ENCODE measurements at places on chromosomes 16 and 17. TPM values are rescaled to one million over a fixed set of nuclear protein-coding genes. Genes with fewer than 3 reads are reported as not detected.

GRCh38 chr17:12729086-12729485 is 60.2 kb upstream of the ARHGAP44 start:
- no peak for DNase-seq

DNA sequence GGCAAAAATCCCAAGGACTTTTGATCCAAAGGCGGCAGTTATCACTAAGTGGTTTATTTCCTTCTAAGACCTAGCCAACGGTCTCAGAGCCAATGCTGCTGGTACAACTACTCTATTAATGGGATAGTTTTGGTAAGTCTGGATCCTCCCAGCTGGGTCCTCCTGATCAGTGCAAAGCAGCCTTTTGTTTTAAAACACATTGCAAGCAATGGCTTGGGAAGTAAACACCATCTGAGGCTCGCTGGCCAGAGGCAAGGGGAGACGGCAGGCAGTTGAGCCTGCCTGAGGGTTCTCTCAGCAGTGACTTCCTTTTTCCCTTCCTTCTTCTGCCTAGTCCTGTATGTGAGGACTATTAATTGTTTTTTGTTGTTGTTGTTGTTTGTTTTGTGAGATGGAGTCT is 1.6 kb upstream of the SLC5A10 start:
- DNase-seq = no peak

GRCh38 chr16:85227946-85228862 is 115.9 kb upstream of the CIBAR2 start:
- no peak for DNase-seq

DNA sequence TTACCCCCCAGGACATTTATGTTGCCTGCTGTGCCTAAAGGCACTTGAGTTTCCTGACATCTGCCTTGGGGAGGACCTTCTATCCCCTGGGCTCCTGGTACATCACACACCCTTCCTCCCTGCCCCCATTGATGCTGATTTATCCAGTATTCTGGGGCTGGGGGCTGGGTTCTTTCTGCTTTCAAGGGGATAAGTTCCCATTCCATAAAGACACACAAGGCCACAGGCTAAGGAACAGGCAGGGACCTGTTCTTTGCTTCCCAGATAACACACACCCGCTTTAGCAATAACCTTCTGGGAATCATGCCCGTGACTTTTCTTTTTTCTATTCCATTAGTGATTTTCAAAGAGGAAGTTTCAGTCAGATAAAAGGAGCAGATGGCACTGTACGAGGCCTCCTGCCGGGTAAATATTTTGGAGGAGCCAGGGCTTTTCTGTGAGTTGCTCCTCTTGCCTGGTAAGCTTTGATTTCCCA is 30.6 kb downstream of the CHD9 start:
- no peak for DNase-seq

DNA sequence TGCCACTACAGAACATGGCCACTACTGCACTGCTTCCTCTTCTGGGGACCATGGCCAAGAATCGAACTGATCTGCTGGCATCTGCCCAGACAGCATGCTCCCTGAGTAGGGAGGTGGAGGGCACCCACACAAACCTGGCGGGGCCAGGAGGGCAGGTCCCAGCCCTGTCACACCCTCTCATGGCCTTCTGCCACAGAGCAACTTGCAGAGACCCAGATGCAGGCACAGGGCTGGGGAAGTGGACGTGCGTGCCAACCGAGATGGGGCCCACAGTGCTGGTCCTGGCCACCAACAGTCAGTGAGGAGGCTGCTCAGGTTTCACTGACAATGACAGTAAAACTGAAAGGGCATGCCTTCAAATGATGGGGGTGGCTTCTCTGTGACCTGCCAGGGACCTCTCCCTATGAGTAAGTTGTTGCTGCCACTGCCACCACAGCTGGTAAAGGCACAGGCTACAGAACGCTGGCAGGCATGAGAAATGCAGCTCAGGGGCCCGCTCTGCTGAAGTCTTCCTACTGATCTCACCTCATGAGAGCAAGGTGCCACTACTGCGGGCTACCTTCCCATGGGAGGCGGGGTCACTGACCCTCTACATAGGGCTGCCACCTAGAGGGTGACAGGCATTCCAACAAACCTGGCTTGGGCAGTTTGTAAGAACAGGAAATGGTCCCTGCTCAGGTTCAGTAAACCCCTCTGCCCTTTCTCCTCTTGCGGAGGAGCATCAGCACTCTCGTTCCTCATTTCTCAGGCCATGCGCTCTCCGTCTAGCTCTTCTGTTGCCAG is 15.5 kb downstream of the HIC1 start:
- DNase-seq = no peak

- DNase-seq = no peak
These were observed 130.1 kb upstream of the SEC14L1 start for GRCh38 chr17:77010667-77011066.

DNA sequence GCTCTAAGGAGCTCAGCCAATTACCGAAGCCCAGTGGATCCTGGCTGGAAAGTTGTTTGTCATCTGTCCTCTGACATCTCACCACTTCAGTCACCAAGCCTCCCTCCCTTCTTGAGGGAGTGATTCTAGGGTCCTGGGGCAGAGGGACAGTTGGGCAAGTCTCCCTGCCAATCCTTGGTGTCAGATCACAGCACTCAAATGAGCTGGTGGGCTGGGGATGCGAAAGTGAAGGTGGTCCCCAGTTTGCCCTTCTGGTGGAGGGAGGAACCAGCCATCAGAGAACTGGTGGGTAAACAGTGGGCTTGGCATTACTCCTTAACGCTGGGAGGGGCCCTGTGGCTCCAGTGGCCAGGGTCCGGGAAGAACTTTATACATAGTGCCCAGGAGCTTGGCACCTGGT is 4.4 kb upstream of the CALB2 start:
- no peak for DNase-seq

C17orf50 gene
- total RNA-seq = not detected

TMEM208 gene
- total RNA-seq = 27.6 TPM

CCDC200 gene
- not detected for total RNA-seq

- no peak for DNase-seq
These were observed 56.1 kb upstream of the TOX3 start for GRCh38 chr16:52603015-52603414.

MYH2 gene
- total RNA-seq = not detected

DNA sequence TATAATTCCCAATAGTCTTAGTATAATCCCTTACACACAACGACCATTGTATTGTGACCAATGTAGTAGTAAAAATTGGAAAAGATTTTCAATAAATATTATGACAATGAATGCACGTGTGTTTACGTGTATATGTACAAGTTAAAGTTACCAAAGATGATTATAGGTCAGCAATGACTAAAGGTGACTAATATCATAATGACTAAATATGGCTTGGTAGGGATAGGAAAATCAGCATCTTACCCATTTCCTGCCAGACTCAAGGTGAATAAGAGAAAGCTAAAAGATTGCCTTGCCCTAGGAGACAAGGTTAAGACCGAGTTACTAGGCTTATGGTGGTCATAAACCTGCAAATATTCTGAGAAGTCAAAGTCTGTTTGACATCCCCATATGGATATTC is 34.4 kb downstream of the CPD start:
- DNase-seq = no peak

GRCh38 chr17:67376415-67376736 is 705 bp upstream of the PITPNC1 start:
- no peak for DNase-seq

- DNase-seq = no peak
These were observed 17.1 kb upstream of the TMEM94 start for GRCh38 chr17:75439287-75439686.

All from naive thymus-derived CD4-positive, alpha-beta T cell (primary cell).